Vagina (tissue), 2 donors: ENCODE measurements at places on chromosomes 5 and 9.

- no peak for DNase-seq
Observed at GRCh38 chr9:122252796-122253195, 11.8 kb downstream of the RBM18 start.

DNA sequence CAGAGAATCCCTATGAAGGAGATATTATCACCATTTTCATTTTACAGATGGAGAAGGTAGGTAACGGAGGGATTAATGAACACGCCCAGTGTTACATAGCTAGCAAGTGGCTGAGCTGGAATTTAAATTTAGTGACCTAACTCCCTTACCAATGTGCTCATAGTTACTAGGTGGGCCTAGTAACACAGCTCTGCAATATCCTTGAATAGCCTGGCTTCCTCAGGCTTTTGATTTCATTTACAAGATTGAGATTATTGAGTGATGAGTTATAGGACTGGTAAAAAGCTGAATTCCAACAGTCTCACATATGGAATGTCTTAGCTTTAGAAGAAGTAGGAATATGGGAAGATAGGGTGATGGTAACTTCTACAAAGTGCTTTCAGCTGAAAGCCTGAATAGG is 336.3 kb upstream of the KIF2A start:
- no peak for DNase-seq

GRCh38 chr9:110452227-110452801 is 114.7 kb upstream of the TXNDC8 start:
- no peak for DNase-seq

DNA sequence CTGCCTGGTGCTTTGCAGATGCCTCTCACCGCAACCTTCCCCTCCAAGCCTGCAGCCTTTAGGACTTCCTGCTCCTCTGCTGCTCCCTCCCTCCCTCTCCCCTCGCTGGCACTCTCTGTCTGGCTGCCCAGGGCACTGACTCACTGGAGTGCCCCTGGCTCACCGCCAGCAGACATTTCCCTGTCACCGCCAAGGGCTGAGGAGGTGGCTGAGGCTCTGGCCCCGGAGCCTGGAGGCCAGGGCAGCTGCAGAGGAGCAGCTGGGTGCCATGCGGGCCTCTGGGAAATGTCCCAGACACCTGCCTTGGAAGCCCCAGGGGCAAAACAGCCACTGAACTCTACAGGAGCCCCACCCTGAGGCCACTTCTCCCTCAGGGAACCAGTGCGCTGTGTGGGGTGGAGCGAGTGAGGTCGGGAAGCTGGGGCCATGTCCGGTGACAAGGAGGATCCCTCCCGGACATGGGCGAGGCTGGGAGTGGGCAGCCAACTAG is 53.4 kb downstream of the TENT4A start:
- no peak for DNase-seq

DNA sequence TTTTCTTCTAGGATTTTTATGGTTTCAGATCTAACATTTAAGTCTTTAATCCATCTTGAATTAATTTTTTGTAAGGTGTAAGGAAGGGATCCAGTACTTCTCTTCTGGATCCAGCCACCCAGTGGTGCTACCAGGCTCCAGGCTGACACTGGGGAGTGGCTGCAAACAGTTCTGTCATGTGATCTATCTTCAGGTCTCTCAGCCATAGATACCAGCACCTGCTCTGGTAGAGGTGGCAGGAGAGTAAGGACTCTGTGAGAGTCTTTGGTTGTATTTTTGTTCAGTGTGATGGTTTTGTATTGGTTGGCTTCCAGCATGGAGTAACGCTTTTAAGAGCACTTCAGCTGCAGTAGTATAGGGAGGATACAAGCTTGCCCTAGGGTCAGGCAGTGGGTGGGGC is 205.9 kb downstream of the FGF10 start:
- no peak for DNase-seq

DNA sequence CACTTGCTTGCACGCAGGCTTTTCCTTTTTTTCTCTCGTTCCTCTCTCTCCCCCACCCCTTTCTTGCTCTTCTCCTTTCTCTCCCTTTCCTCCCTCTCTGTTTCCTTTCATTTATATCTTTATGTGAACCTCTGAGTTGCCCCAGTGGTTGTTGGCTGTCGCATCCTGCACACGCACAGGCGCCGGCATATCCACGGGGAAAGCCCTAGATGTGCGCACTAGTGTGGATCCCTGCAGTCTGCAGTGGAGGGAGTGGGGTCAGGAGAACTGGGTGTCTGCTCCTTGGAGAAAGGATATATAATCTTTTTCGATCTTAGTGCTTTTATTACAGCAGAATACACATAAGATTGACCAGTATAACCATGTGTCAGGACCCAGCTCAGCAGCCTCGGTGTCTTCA is 223.5 kb downstream of the FANCC start:
- no peak for DNase-seq

GRCh38 chr5:1027631-1028441 is 19.2 kb downstream of the NKD2 start:
- no peak for DNase-seq

DNA sequence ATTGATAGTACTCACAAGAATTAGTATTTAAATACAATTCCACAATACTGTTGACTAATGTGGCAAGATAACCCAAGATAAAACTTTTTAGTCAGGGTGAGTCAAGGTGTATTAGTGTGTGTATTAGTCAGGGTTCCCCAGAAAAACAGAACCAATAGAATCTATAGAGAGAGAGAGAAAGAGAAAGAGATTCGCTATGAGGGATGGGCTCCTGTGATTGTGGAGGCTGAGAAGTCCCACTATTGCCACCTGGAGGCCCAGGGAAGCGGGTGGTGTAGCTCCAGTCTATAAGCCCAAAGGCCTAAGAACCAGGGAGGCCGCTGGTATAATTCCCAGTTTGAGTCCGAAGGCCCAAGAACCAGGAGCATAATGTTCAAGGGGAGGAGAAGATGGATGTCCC is 10.0 kb upstream of the SHISAL2B start:
- DNase-seq: no peak

- no peak for DNase-seq
Observed at GRCh38 chr5:9363026-9363425, 182.8 kb downstream of the SEMA5A start.

- DNase-seq: no peak
Observed at GRCh38 chr9:108609227-108609896, 246.4 kb downstream of the ACTL7B start.

DNA sequence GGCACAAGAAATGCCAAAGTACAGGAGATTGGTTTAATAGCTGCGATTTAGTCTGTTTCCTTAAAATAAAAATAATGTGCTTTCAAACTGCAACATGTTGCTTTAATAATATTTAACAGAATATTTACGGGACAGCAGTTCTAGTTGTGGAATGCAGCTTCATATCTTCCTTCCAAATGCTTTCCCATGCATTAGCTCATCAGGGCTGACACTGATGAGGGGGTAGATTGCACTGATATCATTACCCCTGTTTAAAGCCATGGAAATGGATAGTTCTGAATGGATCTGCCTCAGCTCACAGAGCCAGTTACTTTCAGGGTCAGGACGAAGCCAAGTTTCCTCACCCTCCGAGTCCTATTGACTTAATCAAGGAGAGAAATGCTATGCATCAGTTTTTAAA is 93.2 kb upstream of the OSMR start:
- no peak for DNase-seq

DNA sequence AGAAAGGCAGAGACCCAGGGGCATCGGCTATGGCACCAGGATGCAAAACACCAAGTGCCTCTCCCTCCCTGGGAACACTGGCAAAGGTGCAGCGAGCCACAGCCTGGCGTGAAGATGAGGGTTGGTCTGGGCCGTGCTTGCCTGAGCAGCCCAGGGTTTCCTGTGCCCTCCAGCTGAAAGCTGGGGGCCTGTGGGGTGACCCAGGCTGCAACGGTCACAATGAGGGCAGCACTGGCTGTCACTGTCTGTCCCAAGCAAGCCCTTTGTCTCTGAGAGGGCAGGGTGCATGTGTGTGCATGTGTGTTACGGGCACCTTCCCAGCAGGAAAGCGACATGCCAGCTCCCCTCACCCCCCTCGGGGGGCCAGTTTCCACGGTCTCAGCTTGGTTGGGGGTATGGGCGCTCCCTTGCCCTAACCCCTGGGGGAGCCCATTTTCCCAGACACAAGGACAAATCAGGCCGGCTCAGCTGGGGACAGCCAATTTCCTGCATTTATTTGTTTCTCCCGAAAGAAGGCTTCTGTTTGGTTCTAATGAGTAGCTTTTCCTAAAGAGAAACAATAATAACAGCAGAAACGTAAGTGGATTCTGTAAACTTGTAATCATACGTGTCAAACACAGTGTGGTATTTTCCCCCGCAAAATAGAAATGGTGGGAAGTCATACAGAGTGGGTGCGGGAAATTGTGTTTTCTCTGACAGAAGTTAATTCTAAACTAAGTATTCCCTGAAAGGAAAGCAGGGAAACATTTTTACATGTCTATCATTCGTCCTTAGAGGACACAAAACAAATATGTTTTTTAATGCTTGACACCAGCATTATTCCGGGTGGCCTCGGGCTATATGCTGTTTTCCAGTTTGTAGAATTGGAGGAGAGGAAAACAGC is 21.3 kb downstream of the MRPL36 start:
- DNase-seq: no peak

DNA sequence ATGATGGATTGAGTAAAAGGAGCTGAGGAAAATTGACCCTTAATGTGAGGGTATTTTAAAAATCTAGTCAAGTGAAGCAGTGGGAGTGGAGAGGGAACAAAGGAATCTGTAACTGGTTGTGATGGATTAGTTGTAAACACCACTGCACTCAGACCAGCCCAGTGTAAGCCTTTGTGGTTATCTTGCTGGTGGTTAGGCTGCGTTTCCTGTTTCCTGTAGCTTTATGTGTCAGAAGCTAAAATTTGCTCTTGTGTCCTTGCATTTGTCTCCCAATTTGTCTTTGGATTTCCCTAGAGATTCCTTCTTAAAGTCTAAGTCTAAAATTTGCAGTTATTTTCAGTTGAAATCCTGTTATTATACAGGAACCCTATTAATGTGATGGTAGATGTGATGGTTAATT is 6.3 kb downstream of the IFNA21 start:
- no peak for DNase-seq

GRCh38 chr9:77375956-77376532 is 198.7 kb downstream of the VPS13A start:
- DNase-seq: no peak

- no peak for DNase-seq
Observed at GRCh38 chr5:40646266-40646665, 33.4 kb upstream of the PTGER4 start.

DNA sequence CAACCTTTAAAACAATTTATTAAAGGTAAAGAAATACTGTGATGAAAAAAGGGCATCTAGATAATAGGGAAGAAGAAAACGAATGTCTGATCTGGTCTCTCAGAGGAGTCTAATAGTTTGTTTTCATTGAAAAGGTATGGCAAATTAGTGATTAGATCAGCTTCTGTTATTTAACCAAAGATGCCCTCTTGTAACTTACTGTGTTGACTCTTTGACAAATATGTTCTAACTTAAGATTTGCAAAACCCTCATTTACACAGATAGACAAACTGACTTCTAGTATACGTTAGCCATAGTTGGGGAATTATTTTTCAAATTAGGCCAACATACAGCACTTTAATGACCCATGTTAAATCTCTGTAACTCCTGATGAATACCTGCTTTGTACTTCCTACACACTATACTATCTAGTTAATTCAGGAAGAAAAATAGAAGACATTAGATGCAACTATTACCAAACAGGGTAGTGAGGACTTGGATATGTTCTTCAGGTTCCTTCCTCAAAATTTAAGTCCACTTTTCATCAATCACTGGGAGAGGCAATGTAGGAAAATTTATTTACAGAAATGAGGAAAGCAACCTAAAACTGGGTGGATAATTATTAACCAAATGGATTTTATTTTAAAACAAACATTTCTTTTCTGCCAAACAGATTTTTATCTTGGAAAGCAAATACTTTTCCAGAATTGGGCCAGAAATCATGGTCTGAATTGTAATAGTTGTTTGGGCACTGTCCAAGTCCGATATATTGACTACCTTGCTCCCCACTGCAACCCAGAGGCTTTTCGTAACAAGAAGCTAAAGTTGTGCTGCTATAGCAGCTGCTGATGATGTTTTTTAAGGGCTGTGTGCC is 66.4 kb upstream of the PPP2R2B start:
- DNase-seq: no peak

GRCh38 chr5:138708791-138709190 is 44.4 kb upstream of the CTNNA1 start:
- no peak for DNase-seq

DNA sequence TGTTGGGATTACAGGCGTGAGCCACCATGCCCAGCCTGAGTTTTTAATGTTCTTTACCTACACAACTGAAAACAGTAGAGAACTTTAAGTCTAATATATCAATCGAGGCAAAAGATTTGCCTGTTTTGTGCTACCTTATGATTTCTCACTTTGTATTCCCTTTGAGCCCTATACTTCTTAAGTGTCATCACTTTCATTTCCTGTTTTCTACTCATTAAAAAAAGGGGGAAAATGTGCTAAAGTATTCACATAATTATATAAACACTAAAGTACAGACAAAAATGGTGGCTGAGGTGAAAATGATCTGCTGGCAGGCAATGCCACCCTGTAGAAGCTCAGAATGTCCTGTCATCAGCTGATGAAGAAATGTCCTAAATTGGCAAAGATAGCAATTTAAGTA is 23.6 kb downstream of the ATG10 start:
- DNase-seq: no peak

DNA sequence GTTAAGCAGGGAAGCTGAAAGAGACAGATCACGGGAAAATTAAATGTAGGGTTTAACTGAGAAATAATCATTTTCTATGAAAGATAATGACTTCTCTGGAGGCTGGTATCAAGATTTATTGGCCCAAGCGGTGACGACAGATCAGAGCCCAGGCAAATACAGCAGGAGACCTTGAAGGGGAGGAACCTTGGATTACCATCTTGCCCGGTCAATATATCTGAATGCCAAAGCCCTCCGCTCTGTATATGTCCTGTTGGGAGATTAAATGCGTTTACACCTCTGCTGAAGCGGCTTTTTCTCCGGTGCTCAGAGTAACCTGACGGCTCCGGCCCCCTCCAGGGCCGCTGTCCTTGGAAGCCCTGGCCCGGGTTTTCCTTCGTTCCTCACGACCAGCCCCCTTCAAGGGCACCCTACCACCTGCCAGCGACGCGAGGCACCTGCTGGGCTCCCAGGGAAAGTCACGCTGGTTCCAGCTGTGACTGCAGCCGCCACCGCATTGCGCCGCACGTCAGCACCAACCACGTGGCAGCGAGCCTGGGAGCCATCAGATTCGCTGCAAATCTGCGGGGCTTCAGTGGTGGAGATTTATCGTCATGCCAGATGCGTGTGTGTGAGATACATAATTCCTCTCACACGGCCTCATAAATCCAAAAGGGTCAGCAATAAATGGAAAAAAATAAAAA is 4.4 kb upstream of the QSOX2 start:
- no peak for DNase-seq
